ENCODE measurements at places on chromosomes 1 and 21.

- DNase-seq: peak; percentile 14
These were observed 5.8 kb upstream of the MPZL1 start for GRCh38 chr1:167716000-167716271.

DNA sequence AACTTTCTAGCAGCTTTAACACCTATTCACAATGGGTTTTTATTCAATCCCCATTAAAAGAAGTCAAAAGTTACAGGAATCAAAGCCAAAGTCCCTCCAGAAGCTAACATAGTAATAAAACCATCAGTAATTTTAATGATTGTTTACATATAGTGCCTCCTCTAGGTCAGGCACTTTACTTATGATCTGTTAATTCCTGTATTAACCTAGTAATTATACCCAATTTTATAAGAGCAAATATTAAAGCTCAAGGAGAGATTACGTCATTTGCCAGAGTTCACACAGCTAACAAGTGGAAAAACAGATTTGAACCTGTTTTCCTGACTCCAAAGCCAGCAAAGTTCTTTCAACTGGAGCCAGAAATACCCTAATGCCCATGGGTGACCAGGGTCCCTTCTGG, 112.9 kb upstream of the F3 start:
- no peak for DNase-seq

DNA sequence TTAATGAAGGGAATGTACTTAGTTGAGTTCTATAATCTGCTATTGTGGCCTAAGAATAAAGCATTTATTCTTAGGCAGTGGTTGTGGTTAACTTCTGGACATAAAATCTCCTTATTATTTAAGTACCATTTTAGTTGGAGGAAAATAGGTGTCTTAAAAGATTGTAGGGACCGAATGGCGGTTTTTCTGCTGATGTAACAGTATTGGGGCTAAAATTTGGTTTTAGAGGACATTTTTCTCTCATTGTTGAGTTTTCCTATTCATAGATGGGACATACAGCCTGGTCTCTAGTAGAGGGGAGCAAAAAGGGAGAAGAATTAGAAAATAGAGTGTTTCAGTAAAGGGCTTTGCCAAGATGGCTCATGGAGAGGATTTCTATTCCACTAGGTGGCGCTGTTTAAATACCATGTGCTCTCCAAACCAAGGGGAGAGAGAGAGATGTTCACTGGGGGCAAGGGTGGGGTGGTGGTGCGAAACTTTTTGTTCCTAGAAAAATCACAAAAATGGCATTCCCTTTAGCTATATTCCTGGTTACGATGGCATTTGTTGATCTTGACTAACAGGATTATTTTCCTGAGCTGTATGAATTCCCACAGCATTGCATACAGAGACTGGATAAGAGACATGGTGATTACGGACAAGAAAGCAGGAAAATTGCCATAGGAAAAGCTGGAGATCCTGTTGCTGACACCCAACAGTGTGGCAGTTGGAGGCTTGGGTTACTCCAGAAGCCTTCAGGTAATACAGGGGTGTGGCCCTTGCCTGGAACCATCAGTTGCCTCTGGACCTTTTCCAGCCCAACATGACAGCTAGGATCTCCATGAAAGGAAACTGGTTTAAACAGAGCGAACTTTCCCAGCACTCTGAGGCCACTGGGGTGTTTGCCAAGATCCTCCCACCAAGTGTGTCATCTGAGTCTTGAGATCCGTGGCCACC, 18.2 kb upstream of the FCGR2A start:
- peak; percentile 72 for DNase-seq

GRCh38 chr1:234778221-234779159, 168.5 kb upstream of the IRF2BP2 start:
- DNase-seq: no peak

DNA sequence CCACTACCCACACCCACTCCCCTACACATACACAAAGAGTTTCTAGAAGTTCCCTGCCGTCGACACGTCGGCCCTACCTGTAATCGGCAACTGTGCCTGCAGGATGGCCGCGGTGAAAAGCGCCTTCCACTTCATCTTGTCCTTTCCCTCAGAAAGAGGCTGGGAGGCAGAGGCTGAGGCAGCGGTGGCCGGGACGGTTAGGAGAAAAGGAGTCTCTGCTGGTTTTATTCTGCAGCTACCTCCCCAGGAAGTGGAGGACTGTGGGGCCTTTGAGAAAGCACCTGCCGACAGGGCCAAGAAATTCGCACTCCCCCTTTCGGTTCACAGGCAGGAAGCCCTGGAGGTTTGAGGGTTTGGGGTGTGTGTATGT, at the start of gene CD247:
Gene CD247, minus strand, starts transcription at position 199 of the 370 bp plus-strand sequence. Its CDS starts 64 bp downstream, at position 135.
- DNase-seq: no peak

GRCh38 chr1:104132382-104132973, 382.8 kb downstream of the AMY1C start:
- peak; percentile 34 for DNase-seq

- peak; percentile 75 for DNase-seq
These were observed 45.4 kb upstream of the TNFRSF1B start for GRCh38 chr1:12121212-12122003.

DNA sequence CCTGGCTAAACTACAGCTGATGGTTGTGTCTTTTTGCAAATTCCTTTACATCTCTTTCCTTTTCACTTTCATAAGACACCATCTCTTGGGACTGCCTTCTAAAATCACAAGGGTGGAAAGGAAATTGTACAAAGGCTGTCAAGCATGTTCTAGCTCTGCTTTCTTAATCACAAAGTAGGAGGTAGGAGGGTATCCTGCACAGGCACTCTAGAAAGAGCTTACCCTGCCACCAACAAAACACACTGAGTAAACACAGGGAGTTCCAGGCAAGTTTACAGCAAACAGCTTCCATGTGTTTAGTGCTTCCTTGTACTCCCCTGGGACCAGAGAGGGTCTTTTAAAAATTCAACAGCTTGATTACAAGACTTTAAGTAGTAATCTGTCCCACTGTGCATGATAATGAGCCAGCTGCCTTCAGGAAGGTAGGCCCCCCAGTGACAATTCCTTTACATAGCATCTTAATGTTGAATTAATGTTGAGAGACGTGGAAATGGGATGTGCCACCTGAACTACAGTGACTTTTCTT, 2.4 kb downstream of the PLPP3 start:
- DNase-seq: peak; percentile 60

- peak; percentile 61 for DNase-seq
These were observed 47.6 kb upstream of the PPP2R5A start for GRCh38 chr1:212237651-212238050.

DNA sequence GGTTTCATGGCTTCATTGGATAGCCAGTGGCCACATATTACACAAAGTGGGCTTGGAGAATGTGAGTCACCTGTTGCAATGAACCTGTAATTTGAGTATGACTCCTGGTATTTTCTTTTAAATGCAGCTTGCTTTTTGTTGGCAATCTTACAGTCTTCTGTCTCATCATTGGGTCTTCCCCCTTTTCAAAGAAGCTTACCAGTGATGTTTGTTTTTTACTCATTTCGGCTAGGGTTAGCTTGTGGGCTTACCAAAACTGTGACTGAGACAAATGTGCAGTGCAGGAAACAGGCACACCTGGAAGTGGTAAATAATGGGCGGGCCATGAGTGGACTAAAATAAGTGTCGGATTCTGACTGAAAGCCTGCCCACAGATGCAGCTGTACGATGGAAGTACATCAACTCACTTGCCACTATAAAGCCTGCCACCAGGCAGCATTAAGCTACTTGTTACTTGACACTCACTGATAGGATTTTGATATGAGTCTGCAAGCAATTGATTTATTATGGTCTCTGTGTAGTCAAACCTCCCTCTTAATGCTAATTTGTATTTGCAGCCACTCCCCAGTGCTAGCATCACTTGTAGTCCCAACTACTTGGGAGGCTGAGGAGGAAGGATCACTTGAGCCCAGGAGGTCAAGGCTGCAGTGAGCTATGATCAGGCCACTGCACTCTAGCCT, 4.2 kb downstream of the HHAT start:
- DNase-seq: no peak

DNA sequence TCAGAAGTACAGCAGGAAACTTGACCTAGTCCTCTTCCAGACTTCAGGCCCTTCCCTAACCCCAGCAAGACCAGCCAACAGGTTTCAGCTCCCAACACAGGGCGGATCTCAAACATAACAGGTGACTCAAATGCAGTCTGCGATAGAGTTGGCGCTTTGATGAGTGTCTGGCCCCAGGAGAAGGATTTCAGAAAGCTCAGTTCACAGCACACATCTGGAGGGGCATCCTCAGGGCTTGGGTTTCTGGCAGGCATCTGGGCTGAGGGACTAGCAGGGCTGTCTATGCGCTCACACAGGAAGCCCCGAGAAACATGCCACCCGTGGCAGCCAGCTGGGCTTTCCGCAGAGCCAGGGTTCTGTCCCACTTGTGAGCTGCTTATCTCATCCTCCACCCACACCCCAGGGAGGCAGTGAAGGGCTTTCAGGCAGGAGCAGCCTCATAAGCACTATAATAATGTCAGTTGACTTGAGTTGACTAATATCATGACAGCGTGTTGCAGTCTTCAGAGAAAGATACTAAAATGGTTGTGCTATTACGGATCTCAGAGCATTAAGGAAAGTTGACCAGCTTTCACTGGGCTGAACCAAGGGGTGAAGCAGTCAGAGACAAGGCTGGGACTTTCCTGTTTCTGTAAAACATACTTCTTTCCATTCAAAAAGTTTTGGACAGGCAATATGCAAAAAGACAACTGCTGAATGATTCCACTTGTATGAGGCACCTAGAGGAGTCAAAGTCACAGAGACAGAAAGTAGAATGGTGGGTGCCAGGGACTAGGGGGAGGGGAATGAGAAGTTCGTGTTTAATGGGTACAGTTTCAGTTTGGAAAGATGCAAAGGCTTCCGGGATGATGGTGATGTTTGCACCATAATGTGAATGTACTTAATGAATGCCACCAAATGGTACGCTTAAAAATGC, 233.0 kb upstream of the IRF2BP2 start:
- peak; percentile 49 for DNase-seq
